ENCODE measurements at places on chromosomes 7 and 10. TPM values are rescaled to one million over a fixed set of nuclear protein-coding genes. Genes with fewer than 3 reads are reported as not detected.

DNA sequence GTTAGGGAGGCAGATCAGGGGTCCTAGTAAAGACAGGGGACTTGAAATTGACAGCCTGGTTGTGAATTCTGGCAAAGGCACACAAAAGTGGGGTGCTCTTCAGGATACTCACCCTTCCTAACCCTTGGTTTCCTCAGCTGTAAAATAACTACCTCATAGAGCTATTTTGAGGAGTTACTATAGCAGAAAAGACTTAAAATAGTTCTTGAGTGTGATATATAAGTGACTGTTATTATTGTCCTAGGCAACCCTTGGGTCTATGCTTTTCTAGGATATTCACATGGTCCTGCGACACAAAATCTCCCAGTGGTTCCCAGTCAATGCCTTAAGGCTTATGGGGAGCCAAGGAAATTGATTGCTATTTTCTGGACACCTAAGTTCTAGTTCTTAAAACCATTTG is 98.1 kb upstream of the NAMPT start:
- no peak for DNase-seq

GRCh38 chr7:105926131-105926530 is 36.9 kb upstream of the CDHR3 start:
- no peak for DNase-seq

DNA sequence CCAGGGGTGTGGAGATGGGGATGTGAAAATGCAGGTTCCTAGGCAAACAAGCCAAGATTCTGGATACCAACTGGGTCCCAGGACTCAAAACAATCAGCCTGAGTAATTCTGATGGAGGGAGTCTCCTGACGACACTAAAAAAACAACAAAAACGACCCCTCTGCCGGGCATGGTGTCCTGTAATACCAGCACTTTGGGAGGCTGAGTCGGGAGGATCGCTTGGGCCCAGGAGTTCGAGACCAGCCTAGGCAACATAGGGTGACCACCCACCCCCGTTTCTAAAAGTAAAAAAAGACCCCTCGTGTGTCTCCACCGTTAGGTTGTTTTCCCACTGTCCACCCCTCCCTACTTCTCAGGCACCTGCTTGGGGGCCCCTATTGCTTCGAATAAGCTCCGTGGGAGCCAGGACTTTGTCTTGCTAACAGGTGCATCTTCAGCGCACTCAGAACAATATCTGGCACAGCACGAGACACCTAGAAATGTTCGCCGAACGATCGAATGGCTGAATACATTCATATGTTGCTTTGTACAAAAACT is 743 bp upstream of the NRF1 start:
- DNase-seq, result no peak

GRCh38 chr7:29289156-29290021 is 94.8 kb downstream of the CHN2 start:
- no peak for DNase-seq

GRCh38 chr10:42969909-42970308 is 107.0 kb upstream of the RET start:
- DNase-seq, result no peak

The OR2A7 gene
- not detected for polyA plus RNA-seq

The MAD1L1 gene
- polyA plus RNA-seq, result 85.0 TPM

The BMI1 gene
- polyA plus RNA-seq, result 23.4 TPM

The CCM2 gene
- 120 TPM for polyA plus RNA-seq

Measured in immature natural killer cell (primary cell).